Stimulated activated CD8-positive, alpha-beta memory T cell treated with anti-CD3 and anti-CD28 coated beads, Interleukin-4, amount 100 ng/mL, for 48 hours (primary cell): ENCODE measurements at places on chromosomes 4 and X.

- no peak for DNase-seq
Observed at GRCh38 chr4:32061916-32062315, 1341.7 kb downstream of the PCDH7 start.

GRCh38 chrX:110181459-110182137 is 136.3 kb downstream of the AMMECR1 start:
- DNase-seq: no peak

GRCh38 chrX:129188231-129188630 is 335.1 kb downstream of the SMARCA1 start:
- DNase-seq: no peak

DNA sequence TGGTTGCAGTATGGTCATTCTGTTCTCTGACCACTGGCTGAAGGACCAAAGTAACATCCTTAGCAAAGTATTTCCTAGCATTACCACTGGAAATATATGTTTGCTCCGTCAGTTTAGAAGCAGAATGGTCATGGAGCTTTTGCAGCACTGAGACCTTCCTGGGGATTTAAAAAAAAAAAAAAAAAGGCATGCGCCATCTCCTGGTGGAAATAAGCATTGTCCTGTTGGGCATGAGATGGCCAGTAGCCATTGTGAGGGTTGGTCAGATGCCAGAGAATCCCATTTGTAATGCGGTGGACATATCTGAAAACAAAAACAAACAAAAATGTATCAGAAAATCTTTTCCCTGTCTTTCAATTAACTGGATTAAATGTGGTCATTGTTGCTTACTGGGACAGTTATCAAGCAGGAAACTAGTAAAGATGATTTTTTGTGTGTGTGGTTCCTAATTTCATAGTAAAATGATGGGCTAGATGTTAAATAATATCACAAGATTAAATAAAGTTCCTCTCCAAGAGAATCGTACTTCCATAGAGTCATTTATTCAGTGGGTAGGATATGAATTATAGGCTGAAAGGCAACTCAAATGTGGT is 139.6 kb downstream of the SOWAHB start:
- no peak for DNase-seq

GRCh38 chr4:40749717-40750460 is at the start of gene NSUN7:
NSUN7 (plus strand) TSS chr4:40749955; CDS start chr4:40750694, 739 bp downstream.
- peak; percentile 53 for DNase-seq

GRCh38 chr4:150297861-150298474 is 219.7 kb downstream of the DCLK2 start:
- peak; percentile 47 for DNase-seq

GRCh38 chr4:148405161-148405893 is 36.9 kb downstream of the NR3C2 start:
- no peak for DNase-seq

GRCh38 chrX:10741003-10741402 is 120.6 kb upstream of the MID1 start:
- DNase-seq: no peak

DNA sequence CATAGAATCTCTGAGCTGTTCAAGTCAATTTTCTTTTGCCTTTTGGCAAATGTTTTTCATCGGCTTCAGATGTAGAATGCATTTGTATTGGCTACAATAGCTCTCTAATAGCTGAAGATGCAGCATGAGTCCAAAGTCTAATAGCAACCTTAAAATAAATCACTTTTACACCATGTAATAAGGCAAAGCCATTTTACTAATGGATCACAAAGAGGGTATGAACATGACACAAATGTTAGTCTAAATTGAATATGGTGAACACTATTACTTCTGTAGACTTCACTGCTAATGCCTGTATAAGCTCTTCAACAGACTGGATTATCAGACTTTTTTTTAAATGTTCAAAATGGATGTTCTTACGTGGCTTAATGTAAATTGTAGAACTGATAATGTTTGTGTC is 645.3 kb downstream of the TLL1 start:
- DNase-seq: no peak

DNA sequence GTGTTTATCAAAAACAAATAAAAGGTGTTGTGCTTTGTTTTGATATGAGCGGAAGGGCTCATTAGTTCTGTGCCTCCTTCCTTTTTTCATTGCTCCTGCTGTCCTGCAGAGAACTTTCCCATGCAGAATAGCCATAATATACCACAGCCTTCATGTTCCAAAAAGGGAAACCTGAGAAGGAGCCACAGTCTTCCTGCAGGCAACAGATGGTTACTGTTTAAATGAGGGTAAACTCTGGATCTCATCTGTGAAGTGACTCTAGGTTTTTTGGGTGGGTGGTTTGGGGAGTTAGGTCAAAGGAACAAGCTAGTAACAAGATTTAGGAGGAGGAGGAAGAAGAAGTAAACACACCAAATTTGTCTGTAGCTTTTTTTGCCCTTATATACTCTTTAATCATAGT is 131.8 kb downstream of the BMPR1B start:
- DNase-seq: no peak

- DNase-seq: no peak
Observed at GRCh38 chr4:126583509-126583908, 1049.2 kb upstream of the INTU start.

DNA sequence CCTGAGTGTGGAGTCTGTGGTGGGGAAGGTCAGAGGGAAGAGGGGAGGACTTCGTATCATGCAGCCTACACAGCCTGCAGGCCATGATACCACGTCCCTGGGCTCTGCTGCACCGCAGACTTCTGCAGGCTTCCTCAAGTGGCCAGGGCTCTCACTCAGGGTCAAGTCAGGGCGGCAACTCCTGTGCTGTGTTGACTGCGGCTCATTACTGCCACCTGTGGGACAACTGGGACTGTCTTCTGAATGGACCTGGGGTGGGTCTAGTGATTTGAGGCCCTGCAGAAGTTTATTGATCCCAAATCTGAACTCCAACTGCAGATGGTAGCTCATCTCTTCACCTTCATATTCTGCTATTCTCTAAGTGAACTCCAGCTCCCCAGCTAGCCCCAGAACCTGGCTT is 167.1 kb downstream of the NSUN7 start:
- peak; percentile 78 for DNase-seq
